Right ventricle myocardium superior (tissue), 1 donor: ENCODE measurements at places on chromosomes 7 and 10. TPM values are rescaled to one million over a fixed set of nuclear protein-coding genes. Genes with fewer than 3 reads are reported as not detected.

The PSD gene
- 0.89 TPM for total RNA-seq

GRCh38 chr10:110859973-110860376 is 11.8 kb upstream of the PDCD4 start:
- DNase-seq, result no peak

The LIPJ gene
- not detected for total RNA-seq

DNA sequence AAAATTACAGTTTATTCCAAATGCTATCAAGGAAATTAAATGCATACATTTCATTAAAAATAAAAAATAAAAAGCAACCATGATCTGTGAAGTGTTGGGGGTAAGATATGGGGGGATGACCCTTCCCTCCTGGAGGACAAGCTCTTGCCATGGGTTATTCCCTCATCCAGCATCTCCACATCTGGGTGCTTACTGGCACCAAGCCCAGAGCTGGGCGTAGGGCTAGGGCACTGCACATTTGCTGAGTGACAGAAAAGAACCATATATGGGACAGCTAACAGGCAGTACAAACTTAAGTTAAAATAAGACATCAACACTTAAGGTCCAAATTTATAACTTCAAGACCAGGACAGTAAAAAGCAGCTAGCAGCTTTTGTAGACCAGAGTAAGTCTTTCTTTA is 10.2 kb downstream of the CCDC6 start:
- DNase-seq, result peak; percentile 52

DNA sequence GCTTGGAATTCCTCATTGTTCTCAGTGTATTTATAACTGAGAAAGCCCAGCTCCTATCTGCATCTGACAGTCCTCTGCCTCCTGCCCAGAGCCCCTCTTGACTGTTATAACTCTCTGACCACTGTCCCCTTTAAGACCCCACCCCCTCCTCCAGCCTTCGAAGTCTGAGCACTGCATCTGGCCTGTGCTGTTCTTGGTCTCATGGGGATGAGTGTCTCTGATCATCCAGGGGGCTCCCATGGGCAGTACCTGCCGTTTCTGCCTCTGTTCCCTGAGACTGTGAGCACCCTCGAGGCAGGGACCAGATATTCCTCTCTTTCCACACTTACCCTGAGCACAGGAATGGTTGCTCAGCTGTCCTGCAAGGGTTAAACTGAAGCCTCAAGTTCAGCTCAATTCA is 7.7 kb downstream of the GHRHR start:
- no peak for DNase-seq

DNA sequence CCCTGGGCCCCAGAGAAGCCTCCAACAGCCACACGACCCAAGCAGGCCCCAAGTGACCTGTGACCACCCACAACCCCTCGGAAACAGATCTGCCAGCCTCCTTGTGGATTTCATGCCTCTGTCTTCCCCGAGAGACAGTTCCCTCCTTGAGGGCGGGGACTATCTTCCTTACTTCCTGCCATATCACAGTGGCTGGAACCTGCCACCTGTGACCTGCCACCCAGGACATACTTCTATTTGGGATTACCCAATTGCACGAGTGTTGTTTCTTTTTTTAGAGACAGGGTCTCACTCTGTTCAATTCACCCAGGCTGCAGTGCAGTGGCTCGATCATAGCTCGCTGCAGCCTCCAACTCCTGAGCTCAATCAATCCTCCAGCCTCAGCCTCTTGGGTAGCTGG is 25.9 kb downstream of the TNRC18 start:
- no peak for DNase-seq

The DPYSL4 gene
- total RNA-seq, result 31.7 TPM

DNA sequence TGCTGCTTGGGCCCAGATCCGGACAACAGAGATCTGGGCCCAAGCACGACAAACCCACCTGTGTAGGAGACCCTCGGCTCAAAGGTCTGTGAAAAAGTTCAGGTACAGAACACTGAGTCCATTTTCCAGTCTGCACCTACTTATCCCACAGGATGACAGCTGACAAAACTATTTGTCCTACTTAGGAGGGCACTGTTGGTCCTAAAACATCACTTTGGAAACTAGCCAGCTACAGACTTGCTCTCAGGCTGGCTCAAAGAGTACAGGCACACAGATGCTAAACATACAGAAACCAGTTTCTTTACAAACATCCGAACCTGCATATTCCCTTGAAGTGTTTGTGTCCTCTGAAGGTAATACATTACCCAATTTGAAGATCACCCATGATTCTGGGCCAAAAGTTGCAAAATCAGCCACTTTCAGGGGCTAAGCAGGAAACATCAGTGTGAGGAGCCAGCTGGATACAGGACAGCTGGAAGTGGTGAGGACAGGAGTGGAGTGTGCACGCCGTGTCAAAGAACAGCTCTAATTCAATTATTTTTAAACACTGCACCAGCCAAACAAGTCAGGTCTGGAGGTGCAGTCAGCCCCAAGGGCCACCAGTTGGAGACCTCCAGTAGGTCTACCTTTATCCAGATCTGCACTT is 88.5 kb downstream of the NOC3L start:
- peak; percentile 69 for DNase-seq

The APBB1IP gene
- 3.3 TPM for total RNA-seq

The TACR2 gene
- 0.24 TPM for total RNA-seq

- DNase-seq, result no peak
These were observed 9.2 kb downstream of the CPA2 start for GRCh38 chr7:130275826-130276297.

DNA sequence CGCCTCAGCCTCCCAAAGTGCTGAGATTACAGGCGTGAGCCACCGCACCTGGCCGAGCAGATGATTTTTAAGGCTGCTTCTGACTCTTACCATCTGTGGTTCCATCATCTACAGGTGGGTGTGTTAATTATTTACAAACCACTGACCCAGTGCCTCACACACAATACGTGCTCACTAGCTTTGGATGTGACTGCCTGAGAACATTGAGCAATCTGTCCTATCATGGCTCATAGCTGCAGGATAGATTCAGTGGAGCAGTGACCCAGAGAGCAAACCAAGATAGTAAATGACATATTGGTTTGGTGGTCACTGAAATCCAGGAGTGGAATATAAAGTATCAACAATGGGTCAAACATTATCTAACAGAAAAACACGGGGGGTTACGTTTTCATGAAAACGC is 24.1 kb downstream of the GPAM start:
- no peak for DNase-seq

GRCh38 chr7:70420381-70420662 is 711.6 kb upstream of the GALNT17 start:
- DNase-seq, result no peak

DNA sequence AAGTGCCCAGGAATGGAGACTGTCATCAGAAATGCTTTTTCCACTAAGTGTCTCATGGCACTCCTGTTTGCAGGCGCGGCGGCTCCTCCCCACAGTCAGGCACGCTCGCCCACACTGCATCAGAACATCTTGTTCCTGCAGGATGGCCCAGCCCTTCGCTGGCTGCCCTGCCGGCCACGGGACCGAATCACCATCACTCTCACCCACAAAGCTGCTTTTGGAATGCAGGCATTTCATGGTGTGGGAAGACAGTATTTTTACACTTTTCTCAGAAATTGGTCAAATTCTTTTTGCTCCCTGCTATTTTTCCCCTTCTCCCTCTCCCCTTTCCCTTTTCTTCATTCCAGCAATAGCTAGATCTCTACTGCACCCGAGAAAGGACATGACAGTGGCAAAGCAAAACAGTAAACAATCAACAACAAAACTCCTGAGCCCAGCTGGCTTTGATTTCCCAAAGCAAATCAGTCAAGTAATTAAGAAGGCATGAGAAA is 176.1 kb upstream of the TNS3 start:
- DNase-seq, result peak; percentile 70

GRCh38 chr10:101330631-101331225 is 23.2 kb upstream of the BTRC start:
- DNase-seq, result no peak

- DNase-seq, result no peak
These were observed 663.6 kb downstream of the PCDH15 start for GRCh38 chr10:54137396-54137795.

DNA sequence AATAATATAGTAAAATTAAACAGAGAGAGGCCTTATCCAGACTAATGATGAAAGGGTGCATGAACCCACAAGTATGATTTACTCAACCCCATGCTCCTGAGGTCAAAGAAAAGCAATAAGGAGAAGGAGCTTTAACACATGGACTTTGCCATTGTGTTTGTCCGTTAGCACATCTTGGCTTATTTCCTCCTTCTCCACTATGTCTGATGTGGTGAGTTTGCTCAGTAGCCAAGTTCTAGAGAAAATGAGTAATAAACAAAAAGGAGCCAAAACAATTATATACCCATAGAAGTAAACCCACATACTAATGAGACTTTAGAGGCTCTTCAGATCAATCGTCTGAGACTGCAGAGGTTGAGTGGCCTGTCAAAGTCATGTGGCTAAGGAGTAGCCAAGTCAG is 26.1 kb upstream of the ADD3 start:
- DNase-seq, result no peak

The SFMBT2 gene
- total RNA-seq, result 9.4 TPM

The CACNB2 gene
- total RNA-seq, result 45.7 TPM

The RP9 gene
- 20.1 TPM for total RNA-seq

The TYSND1 gene
- 5.9 TPM for total RNA-seq

The CPVL gene
- 37.5 TPM for total RNA-seq

- DNase-seq, result no peak
These were observed 191.8 kb downstream of the HTR7 start for GRCh38 chr10:90665905-90666662.

The C10orf120 gene
- not detected for total RNA-seq

The PDCD11 gene
- total RNA-seq, result 10.1 TPM

The AGR2 gene
- not detected for total RNA-seq

The CCL24 gene
- total RNA-seq, result not detected

DNA sequence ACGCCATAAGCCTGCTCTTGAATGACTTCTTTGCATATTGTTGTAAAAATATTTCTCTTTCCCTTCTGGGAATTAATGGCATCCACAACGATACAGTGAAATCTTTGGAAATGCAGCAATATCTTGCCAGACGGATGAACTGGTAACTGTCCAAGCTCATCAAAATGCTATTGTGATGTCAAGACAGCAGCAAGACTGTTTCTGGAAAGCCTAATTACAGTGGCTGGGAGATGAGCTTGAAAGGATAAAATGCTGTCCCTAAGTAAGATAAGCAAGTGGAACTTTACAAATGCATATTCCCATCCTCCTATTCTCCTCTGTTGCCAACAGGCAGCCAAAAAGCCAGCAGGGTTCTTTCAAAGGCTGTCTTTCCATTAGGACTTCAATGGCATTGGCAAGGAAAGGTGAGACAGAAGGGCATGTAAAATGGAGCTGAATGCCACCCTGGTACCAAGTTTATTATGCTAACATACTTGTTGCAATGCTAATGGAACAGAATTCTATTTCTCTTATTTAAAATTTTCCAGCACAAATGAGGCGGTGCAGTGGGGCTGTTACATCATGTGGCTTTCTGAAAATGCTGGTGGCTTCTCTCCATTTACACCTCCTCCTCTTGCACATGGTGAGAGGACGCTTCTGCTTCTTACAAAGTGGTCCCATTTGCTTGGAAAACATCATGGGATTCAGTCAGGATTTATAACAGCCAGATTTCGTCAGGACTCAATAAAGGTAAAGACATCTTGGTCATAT is 178.3 kb upstream of the PTER start:
- DNase-seq, result no peak

DNA sequence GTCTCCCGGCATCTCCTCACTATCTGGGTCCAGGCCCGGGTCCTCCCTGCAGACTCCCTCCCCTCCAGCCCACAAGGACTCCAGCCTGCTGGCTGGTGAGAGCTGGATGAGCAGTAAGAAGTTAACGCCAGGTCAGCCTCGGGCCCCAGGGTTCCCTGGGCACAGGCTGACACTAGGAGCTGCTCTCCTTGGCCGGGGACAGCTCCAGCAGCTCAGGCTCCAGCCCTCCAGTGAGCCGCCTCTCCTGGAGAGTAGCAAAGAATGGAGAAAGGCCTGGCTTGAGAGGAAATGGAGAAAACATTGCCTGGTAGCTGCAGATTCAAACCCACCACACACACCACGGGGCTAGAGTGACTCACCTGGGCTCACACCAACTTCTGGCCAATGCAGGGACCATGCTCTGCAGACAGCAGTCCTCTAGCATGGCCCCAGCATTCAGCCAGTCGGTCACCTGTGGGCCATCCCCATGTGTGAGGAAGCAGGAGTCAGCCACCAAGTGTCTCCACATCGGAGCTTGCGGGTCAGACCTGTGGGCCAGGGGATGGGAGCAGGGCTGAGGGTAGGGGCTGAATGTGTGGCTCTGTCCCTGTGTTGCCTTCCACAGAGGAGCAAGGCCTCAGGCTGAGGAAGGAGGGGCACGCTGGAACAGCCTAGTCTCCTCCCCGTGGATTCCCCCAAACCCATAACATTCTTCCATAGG is 6.5 kb downstream of the SAP25 start:
- no peak for DNase-seq

DNA sequence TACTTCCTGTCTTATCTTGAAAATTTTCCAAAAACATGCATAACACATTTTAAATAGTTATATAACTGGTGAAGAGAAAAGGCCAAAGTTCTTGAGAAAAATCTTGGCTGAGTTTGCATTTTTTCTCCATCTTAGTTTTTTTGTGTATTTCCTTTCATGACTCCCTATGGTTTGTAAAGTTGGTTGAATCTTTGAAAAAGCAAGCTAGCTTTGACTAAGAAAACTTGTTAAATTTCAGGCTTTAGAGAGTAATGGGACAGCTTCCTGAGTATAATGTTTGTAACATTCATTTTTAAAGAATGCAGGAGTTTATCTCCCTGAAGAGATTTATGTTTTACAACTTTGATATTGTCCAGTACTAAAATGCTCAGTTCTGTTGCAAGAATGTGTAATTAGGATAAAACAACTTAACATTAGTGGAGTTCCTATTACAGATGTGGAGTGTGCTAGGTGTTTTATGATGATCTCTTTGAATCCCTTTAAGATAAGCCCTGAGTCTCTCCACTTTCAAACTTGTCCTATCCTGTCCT is 11.1 kb upstream of the HERPUD2 start:
- no peak for DNase-seq

The TACC2 gene
- 349 TPM for total RNA-seq

GRCh38 chr10:59550061-59550460 is 159.6 kb downstream of the SLC16A9 start:
- no peak for DNase-seq

DNA sequence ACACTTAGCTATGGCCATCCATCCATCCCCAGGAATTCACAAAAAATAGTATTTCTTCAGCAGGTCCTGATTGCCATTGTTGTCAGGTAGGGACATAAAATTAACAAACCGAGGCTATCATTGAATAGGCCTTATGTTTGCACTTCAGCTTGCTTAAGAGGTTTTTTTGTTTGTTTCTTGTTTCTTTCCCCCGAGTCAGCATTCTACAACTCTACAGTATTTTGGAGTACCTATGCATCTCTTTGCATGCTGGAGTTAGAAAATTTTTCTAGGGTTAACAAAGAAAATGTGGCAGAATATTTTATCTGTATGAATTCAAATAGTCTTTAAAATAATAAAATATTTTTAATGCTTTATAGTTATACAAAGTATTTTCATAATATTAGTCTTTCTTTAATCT is 26.3 kb downstream of the CHRM2 start:
- DNase-seq, result no peak

GRCh38 chr7:13035233-13035632 is 347.8 kb downstream of the ARL4A start:
- no peak for DNase-seq

- DNase-seq, result no peak
These were observed 186.8 kb upstream of the NEBL start for GRCh38 chr10:21083861-21084260.

The STEAP2 gene
- 10.5 TPM for total RNA-seq

The SP8 gene
- not detected for total RNA-seq

GRCh38 chr10:123614888-123615287 is 51.3 kb upstream of the GPR26 start:
- peak; percentile 57 for DNase-seq

- DNase-seq, result no peak
These were observed 501.2 kb upstream of the COBL start for GRCh38 chr7:51817694-51818225.

GRCh38 chr10:33460505-33461294 is 126.2 kb upstream of the NRP1 start:
- peak; percentile 77 for DNase-seq

The PRKG1 gene
- 28.2 TPM for total RNA-seq
